Stimulated activated CD4-positive, alpha-beta T cell treated with anti-CD3 and anti-CD28 coated beads, Interleukin-12 subunit alpha, Interleukin-12 subunit beta, amount 100 ng/mL, for 4 hours (primary cell): ENCODE measurements at places on chromosomes 3 and 15.

DNA sequence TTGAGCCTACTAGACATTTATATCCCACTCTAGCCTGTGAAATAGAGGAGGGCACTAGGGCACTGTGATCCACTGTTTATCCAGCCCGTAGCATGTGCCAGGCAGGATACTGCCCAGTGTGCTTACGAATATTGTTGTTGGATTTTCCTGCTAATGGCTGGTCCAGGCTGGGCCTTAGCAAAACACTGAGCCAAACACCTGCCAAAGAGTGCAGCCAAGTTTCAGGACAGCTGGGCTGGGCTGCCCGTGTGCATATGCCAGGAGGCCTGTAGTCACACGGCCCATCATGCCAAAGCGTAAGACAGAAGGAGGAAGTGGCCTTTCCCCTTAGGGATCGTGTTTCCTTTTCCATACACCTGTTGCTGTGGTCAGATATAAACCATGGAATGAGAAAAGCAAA, 54.5 kb upstream of the ABHD10 start:
- DNase-seq = no peak

GRCh38 chr3:157077565-157077991, 82.4 kb downstream of the CCNL1 start:
- no peak for DNase-seq

DNA sequence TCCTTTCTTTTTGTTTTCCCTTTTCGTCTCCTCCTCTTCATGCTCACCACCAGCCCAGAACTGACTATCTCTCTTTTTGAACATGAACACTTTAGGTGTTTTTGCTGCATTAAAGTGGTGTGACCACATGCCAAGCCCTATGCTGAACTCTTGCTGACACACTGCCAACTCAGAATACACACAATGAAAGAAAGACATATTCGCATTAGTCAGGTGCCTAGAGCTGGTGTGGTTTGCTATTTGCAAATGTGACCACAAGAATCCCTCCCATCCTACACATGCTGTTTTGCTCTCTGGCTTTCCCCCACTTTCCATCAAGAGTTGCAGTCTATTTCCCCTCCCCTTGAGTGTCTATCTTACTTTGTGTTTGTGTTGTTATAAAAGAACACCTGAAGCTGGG, 967.8 kb upstream of the CFAP20DC start:
- DNase-seq = peak; percentile 22

GRCh38 chr15:83657549-83657948, 3.6 kb downstream of the ADAMTSL3 start:
- DNase-seq = no peak

DNA sequence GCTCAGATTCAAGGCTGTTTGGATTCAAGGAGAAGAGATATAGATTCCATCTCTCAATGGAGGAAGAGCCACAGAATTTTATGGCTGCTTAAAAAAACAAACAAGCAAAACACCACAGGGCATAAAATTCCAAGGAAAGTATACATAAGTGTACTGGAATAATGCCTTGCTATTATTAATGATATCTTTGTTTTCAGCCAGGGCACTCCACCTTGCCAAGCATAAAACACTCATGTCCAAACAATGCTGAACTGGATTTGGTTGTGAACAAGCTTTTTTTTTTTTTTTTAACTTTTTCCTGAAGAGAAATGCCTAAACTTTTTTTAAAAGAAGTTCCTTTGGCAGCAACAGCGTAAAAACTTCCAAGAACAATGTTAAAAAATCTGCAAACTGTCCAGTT, 4.8 kb upstream of the CLSTN2 start:
- no peak for DNase-seq

- no peak for DNase-seq
Observed at GRCh38 chr3:30232142-30232541, 374.3 kb upstream of the TGFBR2 start.

DNA sequence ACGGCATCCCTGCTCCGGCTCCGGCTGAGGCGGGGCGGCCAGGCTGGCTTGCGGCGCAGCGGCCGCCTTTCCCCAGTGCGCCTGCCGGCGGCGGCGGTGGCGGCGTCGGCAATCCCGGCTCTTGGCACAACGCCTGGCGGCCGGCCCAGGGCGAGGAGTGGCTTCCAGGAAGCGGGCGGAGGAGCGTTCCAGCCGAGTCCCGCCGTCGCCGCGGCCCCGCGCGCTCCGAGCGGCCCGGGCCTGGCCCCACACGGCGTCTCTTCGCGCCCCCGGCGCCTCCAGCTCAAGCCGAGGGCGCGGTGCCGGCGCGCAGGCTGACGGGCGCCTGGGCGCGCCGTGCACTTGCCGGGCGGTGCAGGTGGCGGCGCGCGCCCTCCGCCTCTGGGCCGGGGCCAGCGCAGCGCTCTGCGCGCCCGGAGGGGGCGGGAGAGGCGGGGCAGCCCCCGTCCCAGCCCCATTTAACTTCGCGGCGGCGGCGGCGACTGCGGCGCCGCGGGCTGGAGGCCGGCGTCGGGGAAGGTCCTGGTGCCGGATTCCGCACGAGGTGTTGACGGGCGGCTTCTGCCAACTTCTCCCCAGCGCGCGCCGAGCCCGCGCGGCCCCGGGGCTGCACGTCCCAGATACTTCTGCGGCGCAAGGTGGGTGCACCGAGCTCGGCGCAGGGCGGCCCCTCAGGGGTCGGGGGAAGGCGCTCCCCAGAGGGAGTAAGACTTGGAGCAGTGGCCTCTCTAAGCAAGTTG, at the start of gene ADAMTSL3:
TSS of gene ADAMTSL3 (plus strand) at position 485 of the 740 bp plus-strand sequence. CDS start 1,639 bp downstream, outside the sequence.
- no peak for DNase-seq

DNA sequence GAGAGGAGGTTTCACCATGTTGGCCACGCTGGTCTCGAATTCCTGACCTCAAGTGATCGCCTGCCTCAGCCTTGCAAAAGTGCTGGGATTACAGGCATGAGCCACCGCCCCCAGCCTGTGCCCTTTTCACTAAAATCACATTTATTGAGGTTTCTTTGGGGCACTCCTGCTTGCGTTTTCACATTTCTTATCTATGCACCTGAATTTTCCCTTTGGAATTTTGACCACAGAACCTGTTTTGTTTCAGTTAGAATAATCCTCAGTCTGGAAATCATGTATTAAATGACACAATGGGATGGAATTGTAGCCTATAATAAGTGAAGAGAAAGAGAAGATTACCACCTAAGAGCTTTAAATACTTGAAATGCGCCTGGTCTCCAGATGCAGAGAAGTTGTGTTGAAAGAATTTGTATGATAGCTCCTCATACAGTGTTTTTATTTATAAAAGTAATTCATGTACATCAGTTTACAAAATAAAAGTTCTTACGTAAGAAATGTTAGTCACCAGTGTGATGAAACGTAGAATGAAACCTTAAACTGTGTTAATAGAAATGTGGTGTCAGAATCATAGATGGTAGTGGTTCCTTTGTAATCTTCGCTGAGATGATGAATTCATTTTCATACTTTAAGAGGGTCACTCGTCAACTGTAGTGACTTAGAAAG, 107.0 kb downstream of the TCF12 start:
- no peak for DNase-seq

DNA sequence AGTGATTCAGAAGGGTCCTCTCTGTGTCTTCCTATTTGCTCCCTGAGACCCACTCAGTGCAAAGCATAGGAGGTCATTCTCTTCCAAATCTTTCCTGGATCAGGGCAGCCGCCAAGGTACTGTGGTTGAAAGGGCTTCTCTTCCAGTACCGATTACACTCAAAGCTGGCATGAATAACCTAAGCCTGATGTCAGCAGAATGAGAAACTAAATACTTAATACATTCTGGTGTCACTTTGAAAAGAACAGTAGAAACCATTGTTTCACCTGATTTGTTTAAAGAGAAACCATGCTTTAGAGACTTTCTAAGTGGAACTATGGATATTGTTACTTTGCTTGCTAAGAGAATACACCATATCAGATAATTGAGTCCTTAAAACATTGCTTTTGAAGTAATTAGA, 50.2 kb downstream of the PDHB start:
- no peak for DNase-seq

- DNase-seq = no peak
Observed at GRCh38 chr15:40287505-40287904, 4.6 kb upstream of the ANKRD63 start.

GRCh38 chr3:40691452-40691861, 166.7 kb downstream of the ZNF621 start:
- DNase-seq = no peak

- no peak for DNase-seq
Observed at GRCh38 chr3:14147617-14148016, 22.8 kb downstream of the TMEM43 start.

DNA sequence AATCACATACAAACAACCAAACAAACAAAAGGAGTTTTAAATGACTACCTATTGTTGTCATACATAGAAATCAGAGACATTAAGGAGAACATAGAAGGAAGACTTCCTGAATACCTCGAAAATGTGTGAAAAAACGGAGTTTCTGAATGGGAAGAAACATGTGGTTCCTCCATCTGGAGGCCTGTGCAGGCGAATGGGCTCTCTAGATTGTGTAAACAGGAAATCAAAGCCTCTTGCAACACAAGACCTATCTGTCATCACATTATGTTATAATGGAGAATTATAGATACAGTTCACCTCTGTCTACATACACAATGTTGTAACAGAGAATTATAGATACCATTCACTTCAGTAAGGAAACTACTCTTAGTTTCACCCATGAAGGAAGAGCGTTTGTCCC, 44.1 kb downstream of the RUBCN start:
- no peak for DNase-seq

- no peak for DNase-seq
Observed at GRCh38 chr3:4191971-4192370, 111.2 kb upstream of the SETMAR start.
